ENCODE measurements at places on chromosomes 5 and 9. TPM values are rescaled to one million over a fixed set of nuclear protein-coding genes. Genes with fewer than 3 reads are reported as not detected.

- no peaks in the 10 kb centered on the region for H3K27me3 ChIP-seq
- no peak overlapping the region for H3K4me3 ChIP-seq
- no peaks in the 10 kb centered on the region for H3K4me1 ChIP-seq
- peaks cover 2% of the 10 kb centered on the region for H3K36me3 ChIP-seq
- H3K27ac ChIP-seq, result no peak overlapping the region
Measured at GRCh38 chr9:124339603-124340146, 75.6 kb downstream of the PSMB7 start.

- peaks cover 59% of the 10 kb centered on the region for H3K36me3 ChIP-seq
- no peak overlapping the region for H3K4me3 ChIP-seq
- peaks cover 36% of the 10 kb centered on the region for H3K4me1 ChIP-seq
Measured at GRCh38 chr9:91202736-91203283, 158.9 kb downstream of the AUH start.

IL33 gene
- total RNA-seq, result not detected

GRCh38 chr9:80191108-80191507 lies 619.3 kb downstream of the TLE4 start:
- H3K27ac ChIP-seq, result no peak overlapping the region
- no peak for DNase-seq
- no peak overlapping the region for H3K4me3 ChIP-seq

GFPT2 gene
- 0.15 TPM for total RNA-seq

DNA sequence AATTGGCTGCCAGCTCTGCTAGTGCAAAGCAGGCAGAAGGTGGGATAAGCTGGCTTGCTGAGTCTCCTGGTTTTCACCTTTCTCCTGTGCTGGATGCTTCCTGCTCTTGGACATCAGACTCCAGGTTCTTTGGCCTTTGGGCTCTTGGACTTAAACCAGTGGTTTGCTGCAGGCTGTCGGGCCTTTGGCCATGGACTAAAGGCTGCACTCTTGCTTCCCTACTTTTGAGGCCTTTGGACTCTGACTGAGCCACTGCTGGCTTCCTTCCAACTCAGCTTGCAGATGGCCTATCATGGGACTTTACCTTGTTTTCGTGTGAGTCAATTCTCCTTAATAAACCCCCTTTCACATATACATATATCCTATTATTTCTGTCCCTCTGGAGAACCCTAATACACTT lies 1293.9 kb upstream of the CDH6 start:
- H3K4me3 ChIP-seq, result no peak overlapping the region
- no peaks in the 10 kb centered on the region for H3K4me1 ChIP-seq
- H3K36me3 ChIP-seq, result no peaks in the 10 kb centered on the region
- no peak for DNase-seq
- no peak overlapping the region for H3K27ac ChIP-seq

DNA sequence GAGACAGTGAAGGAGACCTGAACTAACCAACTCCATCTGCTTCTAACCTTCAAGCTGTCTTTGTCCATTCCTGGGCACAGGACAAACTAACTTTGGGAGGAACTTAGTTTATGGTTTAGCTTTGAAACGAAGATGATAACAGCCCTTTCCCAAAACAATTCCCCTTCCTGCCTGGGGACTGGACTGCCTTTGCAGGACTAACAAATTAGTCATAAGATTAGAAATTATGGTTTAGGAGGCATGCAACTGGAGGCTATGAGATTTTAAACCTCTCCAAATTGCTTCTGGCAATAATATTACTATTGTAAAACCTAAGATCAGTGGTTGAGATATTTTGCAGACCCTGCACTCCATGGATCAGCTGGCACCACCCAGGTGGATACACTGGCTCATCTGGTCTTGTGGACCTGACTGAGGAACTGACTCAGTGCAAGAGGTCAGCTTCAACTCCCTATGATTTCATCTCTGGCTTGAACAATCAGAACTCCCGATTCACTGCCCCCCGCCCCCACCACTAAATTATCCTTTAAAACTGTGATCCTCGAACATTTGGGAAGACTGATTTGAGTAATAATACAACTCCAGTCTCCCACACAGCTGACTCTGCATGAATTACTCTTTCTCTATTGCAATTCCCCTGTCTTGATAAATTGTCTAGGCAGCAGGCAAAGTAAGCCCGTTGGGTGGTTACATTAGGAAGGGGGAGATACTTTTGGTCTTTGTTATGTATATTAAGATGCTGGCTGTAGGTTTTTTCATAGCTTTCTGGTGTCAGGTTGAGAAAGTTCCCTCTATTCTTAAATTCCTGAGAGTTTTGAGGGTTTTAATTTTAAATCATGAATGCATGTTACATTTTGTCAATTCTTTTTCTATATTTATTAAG lies 213.3 kb downstream of the TSSK1B start:
- no peak for DNase-seq
- H3K4me1 ChIP-seq, result no peaks in the 10 kb centered on the region
- no peak overlapping the region for H3K27ac ChIP-seq
- no peaks in the 10 kb centered on the region for H3K27me3 ChIP-seq
- no peaks in the 10 kb centered on the region for H3K36me3 ChIP-seq

- no peaks in the 10 kb centered on the region for H3K4me1 ChIP-seq
- no peak overlapping the region for H3K27ac ChIP-seq
- H3K4me3 ChIP-seq, result no peak overlapping the region
- DNase-seq, result no peak
Measured at GRCh38 chr5:83583859-83584258, 112.3 kb downstream of the VCAN start.

Measured in activated CD8-positive, alpha-beta memory T cell treated with anti-CD3 and anti-CD28 coated beads, Interleukin-2, amount 10 ng/mL, durations not matched to agents 7 days and 5 days (primary cell).